ENCODE measurements at places on chromosomes 2 and 18.

DNA sequence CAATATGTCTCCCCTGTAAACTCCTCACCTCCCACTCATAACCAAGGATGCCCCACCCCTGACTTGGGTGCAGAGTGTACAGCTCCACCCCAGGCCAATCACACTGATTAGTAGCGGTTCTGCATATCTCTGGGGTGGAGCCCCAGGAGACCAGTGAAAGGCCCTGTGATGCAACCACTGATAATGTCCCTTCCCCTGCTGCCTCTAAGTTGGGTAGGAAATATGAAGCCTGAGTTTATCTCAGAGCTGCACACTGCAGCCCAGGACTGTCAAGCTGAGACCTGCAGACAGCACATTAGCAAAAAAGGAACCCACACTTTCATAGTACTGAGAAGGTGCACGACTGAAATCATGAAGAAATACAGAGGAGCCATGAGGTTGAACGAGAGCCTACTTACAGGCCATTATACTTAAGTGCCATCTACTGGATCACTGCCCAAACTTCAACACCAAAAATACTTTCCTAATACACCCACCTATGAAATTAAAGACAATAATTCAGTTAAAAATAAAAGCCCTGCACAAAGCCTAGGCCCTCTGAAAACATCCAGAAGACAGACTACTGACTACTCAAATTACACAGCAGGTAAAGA lies 455.4 kb upstream of the LRRTM4 start:
- DNase-seq = no peak

DNA sequence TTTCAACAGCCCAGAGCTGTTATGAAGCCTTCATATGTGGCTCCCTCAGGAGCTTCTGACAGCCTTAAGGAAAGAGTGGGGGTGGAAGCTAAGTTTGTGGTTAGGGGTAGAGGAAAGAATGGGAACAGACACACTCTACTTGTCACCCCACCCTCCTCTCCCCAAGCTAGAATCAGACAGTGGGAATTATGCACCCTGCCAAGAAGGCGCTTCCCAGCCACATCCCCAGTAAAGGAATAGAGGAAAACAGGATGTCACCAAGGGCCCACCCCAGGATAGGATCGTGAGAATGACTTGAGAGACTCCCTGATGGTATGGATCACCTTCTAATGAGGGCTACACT lies 32.4 kb upstream of the EML4 start:
- DNase-seq = no peak

- no peak for DNase-seq
Observed at GRCh38 chr18:46899274-46899948, 17.9 kb downstream of the PIAS2 start.

- DNase-seq = peak; percentile 12
Observed at GRCh38 chr2:149597668-149598326, 10.2 kb upstream of the MMADHC start.

- DNase-seq = no peak
Observed at GRCh38 chr18:22547807-22548561, 130.3 kb upstream of the CTAGE1 start.

GRCh38 chr2:88011011-88011410 lies 5.3 kb downstream of the RNU2-63P start:
- DNase-seq = no peak

DNA sequence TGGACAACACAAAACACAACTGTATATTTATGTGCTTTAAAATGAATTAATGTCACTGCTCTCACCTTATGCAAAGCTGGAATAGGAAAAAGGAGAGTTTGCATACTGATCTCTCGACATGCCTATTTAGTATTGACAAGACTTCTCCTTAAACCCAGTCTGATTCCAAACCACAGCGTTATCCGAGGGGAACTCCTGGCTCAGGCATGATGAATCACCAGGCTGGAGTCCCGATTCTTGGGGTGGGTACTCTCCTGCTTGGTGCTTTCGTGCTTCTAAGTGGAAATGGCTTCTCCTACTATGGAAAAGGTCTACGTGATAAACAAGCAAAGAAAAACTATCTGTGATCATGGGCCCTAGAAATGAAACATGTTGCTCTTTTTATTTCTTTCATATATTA lies 88.9 kb upstream of the SLC35G4 start:
- DNase-seq = no peak

GRCh38 chr2:108614043-108614545 lies 79.8 kb downstream of the LIMS1 start:
- no peak for DNase-seq

GRCh38 chr18:48868468-48869466 lies 82.0 kb downstream of the SMAD7 start:
- DNase-seq = peak; percentile 40

DNA sequence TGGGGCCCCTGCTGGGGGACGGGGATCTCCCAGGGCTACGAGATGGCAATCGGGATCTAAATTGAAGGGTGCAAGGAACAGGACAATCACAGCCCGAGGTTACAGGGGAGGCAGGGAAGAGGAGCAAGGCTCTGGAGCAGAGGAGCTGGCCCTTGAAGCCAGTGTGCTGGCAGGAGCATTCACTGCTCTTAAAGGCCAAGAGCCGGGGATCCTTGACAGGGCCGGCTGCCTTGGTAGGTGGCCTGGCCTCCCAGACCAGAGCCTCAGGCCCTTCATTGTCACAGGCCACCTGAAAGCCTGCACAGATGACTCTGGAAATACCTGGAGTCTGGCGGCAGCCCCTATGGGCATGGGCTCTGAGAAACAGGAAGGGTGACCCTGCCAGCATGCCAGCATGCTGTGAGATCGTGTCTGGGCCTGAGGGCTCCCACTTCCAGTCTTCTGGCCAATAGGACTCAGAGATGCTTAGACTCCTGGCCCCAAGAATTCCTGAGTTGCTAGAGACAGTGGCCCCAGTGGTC lies 38.7 kb downstream of the PDIA6 start:
- DNase-seq = no peak

DNA sequence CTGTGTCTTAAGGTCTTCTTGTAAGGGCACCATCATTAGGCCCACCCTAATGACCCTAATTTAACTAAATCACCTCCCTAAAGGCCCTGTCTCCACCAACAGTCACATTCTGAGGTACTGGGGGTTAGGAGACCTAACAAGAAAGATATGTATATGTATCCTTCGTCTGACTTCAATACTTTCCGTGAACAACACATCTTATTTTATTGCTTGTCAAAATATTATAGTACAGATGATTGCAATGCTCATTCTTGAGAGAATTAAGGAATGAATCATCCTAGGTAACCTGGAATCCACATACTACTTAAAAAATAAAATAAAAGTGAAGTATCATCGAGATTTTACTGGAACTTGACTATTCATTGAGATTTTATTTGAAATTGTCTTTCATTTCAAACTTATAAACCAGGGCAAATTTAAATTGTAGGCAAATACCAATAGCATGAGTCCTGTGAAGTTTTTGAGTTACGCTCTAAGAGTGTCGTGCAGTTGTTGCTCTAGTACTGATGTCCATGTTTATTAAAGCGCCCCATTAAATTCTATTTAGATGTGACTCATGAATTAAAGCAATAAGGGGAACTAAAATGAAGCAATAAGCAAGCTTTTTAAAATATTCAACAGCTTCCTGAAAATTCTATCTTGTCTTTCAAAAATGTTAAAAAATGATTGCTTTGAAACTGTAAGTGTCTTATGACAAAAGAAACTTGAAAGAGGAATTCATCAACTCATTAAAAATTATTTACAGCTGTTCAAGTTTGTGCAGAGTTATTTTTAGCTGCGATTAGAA lies 40.0 kb downstream of the CCDC102B start:
- DNase-seq = no peak

Measured in activated T-cell treated with anti-CD3 and anti-CD28 coated beads for 48 hours (primary cell).